Lower lobe of right lung (tissue), 2 donors: ENCODE measurements at places on chromosomes 1 and 21. TPM values are rescaled to one million over a fixed set of nuclear protein-coding genes. Genes with fewer than 3 reads are reported as not detected.

SLC6A9 gene
- 24.2 TPM for total RNA-seq

TCEA3 gene
- 41.9 TPM for total RNA-seq

NBPF9 gene
- 24.2 TPM for total RNA-seq

HAO2 gene
- not detected for total RNA-seq

- DNase-seq = no peak
These were observed 303.6 kb downstream of the MATN1 start for GRCh38 chr1:30419831-30420230.

- no peak for DNase-seq
These were observed 49.7 kb downstream of the APP start for GRCh38 chr21:26120828-26121227.

- DNase-seq = peak; percentile 79
These were observed 13.3 kb downstream of the ZBTB8OS start for GRCh38 chr1:32636914-32637645.

DNA sequence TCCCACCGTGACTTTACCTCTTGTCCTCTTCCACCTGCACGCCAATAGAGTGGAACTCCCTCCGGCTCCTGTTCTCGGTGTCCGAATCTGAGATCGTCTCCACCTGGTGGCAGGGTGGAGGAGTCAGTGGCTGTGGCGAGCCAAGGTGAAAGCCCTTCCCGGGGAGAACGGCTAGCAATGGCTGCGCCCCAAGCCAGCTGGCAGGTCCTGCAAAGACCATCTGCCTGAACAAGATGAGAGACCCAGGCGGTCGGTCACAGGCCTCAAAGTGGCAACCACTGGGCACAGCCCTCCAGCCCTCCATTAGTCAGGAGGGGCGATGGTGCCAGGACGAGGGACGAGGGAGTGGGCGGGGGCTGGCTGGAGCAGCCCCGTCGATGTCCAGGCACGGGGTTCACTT is 25.4 kb upstream of the SMIM12 start:
- no peak for DNase-seq

- no peak for DNase-seq
These were observed 31.1 kb downstream of the KLHDC7A start for GRCh38 chr1:18511874-18512150.
